A172 (cell line): ENCODE measurements at places on chromosomes 2 and 18.

- DNase-seq: no peak
These were observed 231.9 kb downstream of the ALPK2 start for GRCh38 chr18:58396966-58397365.

DNA sequence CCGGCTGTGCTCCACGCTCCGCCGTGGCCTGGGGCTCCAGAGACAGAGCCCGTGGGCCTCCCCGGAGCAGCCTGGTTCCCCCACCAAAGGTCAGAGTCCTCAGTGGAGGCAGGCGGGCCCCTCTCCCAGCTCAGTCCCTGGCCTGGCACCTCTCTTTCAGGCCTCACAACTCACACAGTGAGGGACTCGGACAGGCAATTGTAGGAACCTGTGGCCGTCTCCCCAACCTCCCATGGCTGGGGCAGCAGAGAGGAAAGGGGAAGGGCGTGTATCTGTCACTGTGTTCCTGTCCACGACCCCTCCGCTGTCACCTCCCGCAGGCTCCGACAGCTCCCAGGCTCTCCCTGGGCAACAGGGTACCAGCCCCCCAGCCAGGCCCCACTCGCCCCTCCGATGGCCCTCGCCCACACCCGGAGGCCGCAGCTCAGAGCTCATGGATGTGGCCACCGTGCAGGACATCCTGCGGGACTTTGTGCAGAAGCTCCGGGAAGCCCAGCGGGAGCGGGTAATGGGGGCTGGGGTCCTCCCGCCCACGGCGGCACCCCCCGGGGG is 32.4 kb upstream of the SNED1 start:
- DNase-seq: no peak

DNA sequence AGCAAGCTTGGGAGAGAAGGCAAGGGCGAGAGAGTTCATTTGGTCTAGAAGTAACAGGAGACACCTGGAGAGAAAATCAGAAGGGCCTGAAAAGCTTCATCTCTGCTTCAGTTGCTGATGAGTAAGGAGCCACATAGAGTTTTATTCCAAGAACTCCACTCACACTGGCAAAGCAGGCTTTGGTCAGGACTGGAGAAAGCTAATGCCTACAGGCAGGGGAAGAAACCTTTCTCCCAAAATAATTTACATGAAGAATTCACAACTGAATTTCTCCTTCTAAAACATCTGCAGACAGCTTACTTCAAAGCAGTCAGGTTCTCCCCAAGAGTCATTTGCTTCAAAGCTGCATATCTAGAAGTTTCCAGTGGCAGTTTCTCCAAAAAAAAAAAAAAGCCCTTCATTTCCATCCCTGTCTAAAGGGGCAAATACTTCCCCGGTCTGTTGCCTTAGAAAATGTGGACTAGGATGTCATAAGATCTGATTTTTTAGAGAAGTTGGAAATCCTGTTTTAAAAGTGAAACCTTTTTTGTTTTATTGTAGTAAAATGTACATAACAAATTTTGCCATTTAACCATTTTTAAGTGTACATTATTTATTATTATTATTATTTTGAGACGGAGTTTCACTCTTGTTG is 46.3 kb downstream of the TMEM247 start:
- DNase-seq: no peak

GRCh38 chr2:2455151-2455550 is 124.1 kb upstream of the MYT1L start:
- no peak for DNase-seq

GRCh38 chr2:113164930-113165585 is 8.7 kb upstream of the PSD4 start:
- DNase-seq: no peak

DNA sequence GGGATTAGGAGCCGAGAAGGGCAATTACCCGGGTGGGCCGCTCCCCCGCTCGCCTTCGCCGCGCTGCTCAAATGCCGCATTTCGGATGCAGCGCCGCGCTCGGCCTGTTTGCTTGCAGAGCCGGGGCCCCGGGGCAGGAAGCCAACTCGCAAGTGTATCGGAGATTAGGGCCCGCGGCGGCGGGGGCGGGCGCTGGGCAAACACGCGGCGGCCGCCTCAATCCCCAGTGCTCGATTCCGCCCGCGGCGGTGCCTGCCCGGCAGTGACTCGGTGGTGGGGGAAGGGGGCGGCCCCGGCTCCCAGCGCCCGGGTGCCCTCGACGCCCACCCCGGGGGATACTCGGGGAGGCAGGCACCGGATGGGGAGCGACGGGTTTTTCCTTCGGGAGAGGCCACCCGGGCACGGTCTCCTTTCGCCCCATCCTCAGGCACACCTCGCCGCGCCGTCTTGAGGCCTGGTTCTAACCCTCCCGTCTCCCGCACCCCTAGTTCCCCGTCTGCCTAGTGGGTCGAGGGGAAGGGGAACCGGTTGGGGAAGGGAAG is 26.6 kb upstream of the NOTO start:
- no peak for DNase-seq

DNA sequence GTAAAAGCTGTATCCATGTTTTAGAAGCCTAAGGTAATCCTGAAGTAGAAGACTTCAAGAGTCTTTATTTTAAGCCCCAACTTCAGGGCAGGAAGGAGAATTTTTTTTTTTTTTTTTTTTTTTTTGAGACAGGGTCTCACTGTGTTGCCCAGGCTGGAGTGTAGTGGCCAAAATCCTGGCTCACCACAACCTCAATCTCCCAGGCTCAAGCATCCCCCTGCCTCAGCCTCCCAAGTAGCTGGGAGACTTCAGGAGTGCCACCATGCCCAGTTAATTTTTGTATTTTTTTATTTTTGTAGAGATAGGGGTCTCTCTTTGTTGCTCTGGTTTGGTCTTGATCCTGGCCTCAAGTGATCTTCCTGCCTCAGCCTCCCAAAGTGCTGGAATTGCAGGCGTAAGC is 3.3 kb upstream of the RNF152 start:
- no peak for DNase-seq

DNA sequence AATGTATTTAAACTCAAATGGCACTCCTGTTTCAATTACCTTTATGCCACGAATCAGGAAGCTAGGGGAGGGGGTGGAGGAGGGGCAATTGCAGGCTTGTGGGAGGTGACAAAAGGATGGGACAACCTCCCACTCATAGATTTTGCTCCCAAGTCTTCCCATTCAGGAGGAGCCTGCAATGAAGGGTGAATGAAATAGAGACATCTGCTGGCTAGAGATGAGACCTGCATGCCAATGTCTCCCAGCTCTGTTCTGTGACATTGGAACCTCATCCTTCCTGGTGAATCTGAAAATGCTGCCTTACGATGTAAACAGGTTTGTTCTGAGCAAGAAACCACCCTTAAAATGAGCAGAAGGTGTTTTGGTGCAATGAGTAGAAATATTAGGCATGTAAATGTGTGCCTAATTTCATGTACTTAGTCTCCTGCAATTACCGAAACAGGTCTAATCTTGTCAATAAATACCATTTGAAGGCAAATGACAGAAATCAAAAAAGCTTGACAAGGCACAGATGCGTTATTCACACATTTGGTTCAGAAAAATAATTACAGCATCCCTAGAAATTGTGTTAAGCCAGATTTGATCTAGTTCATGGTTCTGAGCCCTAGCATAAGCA is 2.7 kb upstream of the PID1 start:
- DNase-seq: peak; percentile 87

DNA sequence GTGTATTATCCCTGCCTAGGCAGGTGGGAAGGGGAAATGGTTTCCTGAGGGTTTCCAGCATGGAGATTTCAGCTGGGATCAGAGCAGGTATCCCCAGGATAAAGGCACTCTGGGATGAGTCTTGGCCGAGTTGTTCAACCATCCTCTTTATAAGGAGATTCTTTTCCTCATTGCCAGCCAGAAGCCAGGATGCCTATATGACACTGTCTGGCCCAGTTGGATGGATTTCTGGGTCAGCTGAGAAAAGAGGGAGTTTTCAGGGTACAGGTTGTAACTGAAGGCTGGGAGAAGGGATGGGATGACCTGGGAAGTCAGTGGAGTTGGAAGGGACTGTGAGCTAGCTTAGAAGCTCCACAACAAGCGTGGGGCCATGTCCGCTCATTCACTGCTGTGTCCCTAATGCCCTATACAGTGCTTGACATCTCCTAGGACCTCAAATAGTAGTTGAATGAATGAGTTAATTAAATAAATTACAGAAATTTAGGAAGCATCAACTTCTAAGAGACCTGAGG is 8.3 kb downstream of the RHOB start:
- DNase-seq: no peak

- DNase-seq: peak; percentile 100
These were observed 78.3 kb downstream of the STPG4 start for GRCh38 chr2:47076586-47077441.

DNA sequence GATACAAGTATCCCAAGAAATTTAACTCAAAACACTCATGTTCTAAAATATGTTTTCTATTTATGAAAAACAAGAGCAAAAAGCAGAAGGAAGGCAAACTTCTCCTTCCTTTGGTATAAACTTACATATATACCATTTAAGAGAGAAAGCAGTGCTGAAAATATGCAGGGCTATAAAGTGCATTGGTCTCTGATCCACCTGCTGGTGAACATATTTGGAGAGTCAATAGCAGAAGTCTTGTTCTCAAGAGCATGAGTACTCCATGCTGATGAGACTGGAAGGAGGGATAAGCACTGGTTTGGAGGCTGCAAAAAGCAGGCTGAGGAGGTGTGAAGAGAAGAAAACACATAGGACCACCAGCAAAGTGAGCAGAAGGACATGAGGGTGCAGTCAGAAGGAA is 391.2 kb downstream of the STK39 start:
- no peak for DNase-seq

DNA sequence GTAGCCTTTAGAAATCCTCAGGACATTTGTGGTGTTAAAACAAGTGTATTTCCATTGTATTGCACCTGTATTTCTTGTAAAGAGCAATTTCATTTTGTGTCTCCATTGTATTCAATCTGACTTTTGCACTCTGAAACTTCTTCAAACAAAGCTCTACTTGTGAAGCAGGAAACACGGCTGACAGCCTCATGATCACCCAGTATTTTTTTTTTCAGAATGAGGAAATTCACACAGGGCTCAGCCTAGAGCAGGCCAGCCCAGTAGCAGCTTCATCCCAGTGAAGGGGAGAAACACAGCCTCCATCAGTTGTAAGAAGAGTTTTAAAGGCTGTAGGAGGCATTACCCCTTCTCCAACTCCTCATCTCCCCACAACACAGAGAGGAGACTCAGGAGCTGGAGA is 175.9 kb upstream of the KLHL29 start:
- no peak for DNase-seq

DNA sequence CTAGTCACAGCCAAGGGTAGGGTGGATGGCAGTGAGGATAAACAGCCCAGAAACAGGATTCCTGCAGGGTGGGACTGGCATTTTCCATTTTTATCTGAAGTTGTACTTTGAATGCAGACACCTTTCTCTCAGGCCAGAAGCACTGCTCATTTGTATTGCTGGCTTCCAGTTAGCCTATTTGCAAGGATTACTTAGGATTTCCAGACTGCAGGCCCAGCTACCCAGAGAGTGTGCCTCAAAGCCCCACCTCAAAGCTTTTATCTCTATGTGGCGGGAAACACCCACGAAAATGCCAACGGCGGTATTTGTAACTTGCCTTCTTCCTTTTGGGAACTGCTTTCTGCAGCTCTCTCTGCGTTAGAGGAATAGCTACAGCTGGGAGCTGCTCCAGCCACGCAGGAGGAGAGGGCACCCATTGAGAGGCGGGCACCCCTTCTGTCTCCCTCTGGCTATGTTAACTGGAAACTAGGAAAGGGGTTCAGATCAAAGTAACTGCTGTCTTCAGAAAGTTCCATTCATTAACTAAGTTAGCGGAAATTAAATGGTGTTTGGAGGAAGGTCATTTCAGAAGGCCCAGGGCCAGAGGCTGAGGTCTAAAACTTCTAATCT is 144.9 kb downstream of the TGIF1 start:
- peak; percentile 58 for DNase-seq

- no peak for DNase-seq
These were observed 84.2 kb downstream of the IRS1 start for GRCh38 chr2:226715347-226715990.

GRCh38 chr18:73563345-73563744 is 584.3 kb downstream of the FBXO15 start:
- DNase-seq: peak; percentile 0

DNA sequence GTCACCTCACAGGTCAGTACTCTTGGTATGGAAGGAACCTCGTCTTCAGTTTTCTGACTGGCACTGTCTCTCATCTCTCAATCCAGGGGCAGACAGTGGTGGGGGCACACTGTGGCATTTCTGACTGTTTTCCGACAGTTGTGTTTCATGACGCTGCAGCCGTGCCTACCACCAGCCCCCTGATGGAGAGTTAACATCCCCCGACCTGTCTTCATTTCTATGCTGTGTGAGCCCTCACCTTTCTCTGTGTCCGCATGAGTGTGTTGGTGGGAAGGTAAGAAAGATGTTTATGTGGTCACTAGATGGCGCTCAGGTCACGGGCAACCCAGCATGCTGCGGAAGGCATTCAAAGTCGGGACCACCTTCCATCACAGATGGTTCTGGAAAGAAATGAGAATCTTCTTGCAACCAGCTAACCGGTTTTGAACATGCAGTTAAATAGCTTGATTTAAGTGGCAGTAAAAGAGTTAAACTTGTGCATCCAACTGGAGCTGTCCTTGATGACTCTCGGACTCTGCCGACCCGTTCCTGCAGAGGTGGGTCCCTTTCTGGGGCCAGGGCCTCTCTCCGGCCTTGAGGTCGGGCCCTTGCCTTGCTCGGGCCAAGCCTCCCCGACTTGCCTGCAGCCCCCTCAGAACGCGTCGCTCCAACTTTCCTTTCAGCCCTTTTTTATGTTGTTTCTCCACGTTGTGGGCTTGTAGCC is 92.4 kb downstream of the DYSF start:
- peak; percentile 55 for DNase-seq

GRCh38 chr18:54261894-54262293 is 7.4 kb upstream of the POLI start:
- DNase-seq: no peak

DNA sequence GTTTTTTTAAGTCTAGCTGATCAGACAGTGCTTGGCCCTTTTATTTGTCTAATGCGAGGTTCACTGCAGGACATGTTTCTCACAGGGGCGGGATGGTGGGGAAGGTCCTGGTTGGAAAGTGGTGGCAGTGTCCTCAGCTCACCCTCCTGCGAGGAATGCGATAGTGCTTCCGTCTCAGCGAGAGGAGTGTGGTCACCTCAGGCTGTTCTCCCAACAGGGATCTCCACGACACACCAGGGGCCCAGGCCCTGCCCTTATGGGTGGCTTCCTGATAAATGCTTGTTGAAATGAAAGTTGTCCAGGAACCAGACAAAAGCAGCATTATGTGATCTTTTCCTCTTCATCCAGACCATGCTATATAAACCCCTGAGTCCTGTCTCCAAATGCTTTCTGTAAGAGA is 70.1 kb downstream of the BOLA3 start:
- no peak for DNase-seq

- DNase-seq: peak; percentile 88
These were observed 24.4 kb downstream of the NFE2L2 start for GRCh38 chr2:177239932-177240630.
